ENCODE measurements at places on chromosomes 1 and 21.

DNA sequence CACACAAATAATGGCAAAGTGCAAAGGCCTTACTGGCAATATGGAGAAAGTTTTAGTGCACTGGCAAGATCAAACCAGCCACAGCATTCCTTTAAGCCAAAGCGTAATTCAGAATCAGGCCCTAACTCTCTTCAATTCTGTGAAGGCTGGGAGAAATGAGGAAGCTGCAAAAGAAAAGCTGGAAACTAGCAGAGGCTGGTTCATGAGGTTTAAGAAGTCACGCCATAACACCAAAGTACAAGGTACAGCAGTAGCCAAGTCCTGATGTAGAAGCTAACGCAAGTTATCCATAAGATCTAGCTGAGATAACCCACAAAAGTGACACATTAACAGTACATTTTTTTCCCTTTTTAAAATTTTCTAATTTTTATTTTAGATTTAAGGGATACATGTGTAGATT lies 57.1 kb downstream of the SLC27A3 start:
- DNase-seq: no peak

DNA sequence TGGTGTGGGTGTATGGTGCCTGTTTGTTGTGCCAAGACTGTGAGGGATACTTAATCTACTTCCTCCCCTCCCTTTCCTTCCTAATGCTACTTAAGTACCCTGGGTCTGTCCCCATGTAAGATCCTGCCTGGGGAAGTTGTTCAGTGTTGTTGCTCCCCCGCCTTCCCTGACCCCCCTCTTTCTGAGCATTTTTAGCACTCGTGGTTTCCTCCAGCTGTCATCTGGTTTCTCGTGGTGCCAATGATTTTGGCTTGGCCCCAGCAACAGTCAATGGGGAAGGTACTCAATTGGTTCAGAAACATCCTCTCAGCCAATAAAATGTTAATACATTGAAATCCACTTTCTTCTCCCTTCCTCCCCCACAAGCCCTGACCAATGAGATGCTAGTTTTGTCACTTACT lies 8.0 kb upstream of the B4GALT3 start:
- DNase-seq: peak; percentile 61

DNA sequence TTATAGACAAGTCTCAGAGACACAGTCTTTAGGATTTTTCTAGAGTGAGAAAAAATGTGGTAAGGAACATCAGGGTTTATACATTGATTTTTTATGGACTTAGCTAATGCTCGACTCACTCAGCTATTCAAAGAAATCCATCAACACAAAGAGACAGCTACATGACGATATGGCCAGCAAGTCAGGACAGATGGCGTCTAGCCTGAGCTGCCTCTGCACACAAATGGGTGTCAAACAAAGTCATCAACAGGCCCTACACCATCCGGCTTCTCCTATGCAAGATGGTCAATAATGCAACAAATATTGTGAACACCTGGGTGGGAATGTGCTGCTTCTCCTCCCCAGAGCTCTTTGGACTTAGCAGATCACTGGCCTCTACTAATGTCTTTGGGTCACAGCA lies 13.3 kb upstream of the ERICH3 start:
- no peak for DNase-seq

- DNase-seq: no peak
Measured at GRCh38 chr21:42409366-42409765, 5.7 kb downstream of the UBASH3A start.
